MM.1S (cell line): ENCODE measurements at places on chromosomes 12 and 14.

GRCh38 chr14:105011312-105011990 lies 9.4 kb downstream of the CDCA4 start:
- no peak for DNase-seq

GRCh38 chr14:22047115-22047514 lies 373.5 kb upstream of the OR4E1 start:
- DNase-seq, result peak; percentile 64

GRCh38 chr14:74531467-74531866 lies 37.9 kb downstream of the ISCA2 start:
- DNase-seq, result no peak

GRCh38 chr12:42819846-42820245 lies 230.3 kb upstream of the PRICKLE1 start:
- DNase-seq, result no peak

DNA sequence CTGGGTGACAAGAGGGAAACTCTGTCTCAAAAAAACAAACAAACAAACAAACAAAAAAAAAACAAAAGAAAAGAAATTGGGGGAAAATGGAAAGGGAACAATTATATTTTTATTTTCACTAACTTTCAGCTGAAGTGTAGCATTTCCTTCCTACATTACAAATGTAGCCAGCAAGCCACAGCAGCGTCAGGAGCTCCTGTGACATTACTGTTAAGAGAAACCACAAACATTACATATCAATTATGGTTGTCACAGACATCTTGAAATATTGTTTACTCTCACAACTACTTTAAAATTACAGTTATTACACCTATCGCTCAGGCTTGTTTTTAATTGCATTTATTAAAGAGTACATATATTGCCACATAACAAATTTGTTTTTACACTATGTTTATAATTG lies 49.8 kb upstream of the SLC24A4 start:
- no peak for DNase-seq

- DNase-seq, result peak; percentile 35
Measured at GRCh38 chr14:30005114-30005808, 77.6 kb upstream of the PRKD1 start.

DNA sequence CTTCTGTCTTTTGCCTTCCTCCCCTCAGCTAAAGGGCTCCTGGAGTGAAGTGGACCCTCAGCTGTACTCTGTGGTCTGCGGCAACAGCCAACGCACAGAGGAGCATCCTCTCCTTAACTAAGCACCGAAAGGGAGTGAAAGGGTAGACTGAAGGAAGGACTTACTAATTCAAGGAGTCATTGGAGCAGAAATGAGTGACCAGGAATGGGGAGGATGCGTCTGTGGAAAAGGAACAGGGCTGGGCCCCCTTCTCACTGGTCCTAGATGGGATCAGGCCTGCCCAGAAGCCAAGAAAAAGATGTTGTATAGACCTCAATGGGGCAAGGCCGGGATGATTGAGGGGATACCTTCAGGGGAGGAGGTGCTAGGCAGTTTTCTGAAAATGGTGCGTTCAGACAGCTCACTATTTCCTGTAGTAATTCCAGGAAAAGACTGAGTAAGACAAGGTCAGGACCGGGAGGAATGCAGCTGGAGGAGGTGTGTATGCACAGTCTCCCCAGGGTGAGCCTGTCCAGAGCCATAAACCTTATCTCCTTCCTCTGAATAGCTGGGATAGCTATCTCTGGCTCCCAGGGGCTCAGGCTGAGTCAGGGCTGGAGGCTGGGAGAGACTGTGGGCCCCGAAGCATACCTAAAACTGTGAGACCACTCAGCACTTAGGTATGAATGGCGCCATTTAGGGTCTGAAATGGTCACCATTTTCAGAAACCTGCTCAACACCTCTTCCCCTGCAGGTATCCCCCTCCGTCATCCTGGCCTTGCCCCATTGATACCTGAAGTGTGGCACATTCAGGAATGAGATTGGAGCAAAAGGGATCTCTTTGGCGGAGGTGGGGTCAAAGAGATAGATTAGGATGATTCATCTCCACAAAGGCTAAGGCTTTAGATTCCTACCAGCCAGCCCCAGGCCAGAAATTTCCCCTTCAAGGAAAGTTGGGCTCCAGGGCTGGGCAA lies 20.2 kb upstream of the KRT8 start:
- no peak for DNase-seq

GRCh38 chr12:6553051-6553868 lies 2.6 kb downstream of the IFFO1 start:
- no peak for DNase-seq

GRCh38 chr14:59160506-59160905 lies 28.0 kb upstream of the DAAM1 start:
- DNase-seq, result no peak

- DNase-seq, result no peak
Measured at GRCh38 chr12:84732828-84733340, 179.7 kb downstream of the SLC6A15 start.

GRCh38 chr12:22900401-22900800 lies 275.4 kb downstream of the ETNK1 start:
- DNase-seq, result no peak

DNA sequence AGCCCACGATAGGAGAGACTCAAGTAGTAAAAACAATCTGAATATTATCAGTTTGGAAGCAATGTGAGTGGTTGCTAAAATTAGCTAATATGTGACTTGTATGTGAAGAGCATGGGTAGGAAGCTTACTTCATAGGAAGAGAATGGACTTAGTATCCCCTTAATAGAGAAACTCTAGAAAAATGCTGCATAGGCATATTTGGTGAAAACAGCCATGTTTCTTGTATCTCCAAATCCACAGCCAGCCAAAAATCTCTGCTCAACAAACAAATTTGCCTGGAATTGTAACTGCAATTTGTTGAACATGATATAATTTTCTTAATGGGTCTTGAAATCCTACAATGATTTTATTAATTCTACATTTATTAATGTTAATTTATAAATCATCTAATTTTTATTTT lies 1252.9 kb upstream of the TMEM132C start:
- no peak for DNase-seq
